RPMI8226 (cell line): ENCODE measurements at places on chromosomes 16 and 17.
A peak's percentile ranks its signal among the peaks of the same experiment; 100 is the strongest.

DNA sequence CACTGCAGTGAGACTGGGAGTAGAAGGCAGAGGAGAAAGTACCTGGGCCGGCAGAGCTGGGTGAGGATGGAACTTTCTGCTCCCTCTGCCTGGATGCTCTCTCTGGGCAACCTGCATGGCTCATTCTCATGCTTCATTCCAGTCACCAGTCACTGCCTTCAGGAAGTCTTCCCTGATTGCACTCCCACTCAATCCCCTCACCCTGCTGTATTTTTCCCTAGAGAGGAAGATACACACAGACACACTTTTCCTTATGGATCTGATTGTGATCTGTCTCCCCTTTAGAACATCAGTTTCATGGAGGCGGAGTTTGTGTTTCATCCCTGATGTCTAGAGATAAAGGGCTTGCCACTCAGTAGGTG is 44.9 kb downstream of the MEAK7 start:
- DNase-seq, result no peak

DNA sequence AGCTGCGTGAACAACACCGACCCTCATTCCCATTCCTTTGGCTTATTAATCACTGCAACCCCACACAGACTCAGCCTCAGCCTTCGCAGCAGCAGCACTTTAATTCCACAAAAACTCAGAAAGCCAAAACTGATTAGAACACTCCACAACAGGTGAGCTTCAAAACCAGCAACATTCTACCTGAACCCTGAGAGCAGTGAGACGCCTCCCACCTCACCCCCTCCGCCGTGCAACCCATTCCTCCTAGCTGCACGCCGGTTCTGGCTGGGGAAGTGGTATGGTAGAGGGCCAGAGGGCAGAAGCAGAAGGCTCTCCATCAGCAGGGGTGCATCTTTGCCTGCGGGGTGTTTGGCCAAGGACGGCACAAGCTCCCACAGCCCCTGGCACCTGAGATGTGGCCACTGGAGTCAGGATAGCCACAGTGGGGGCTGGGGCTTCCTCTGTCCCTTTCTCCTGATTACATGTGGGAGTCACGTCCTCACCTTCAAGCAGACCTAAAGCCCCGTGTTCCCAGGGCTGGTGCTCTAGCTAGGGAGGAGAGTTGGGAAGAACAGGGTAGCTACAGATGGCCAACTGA is 1.6 kb downstream of the BORCS6 start:
- peak; percentile 24 for DNase-seq

DNA sequence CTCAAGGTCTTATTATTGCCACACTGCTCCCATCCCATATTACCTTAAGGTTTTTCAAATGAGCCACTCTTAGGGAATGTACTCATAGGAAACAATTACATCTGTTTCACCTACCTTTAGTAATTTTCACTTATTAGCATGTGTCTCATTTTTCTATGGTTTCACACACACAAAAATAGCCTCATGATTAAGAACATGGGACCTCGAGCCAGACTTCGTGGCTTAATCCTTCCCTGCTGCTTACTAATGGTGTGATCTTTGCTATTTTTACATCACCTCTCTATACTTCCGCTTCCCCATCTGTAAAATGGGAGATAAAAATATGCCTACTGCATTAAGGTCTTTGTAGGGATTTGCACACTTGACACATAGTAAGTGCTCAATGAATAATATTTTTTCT is 38.5 kb downstream of the OTOA start:
- DNase-seq, result no peak

- peak; percentile 71 for DNase-seq
These were observed 2.6 kb downstream of the SHBG start for GRCh38 chr17:7632492-7632894.

DNA sequence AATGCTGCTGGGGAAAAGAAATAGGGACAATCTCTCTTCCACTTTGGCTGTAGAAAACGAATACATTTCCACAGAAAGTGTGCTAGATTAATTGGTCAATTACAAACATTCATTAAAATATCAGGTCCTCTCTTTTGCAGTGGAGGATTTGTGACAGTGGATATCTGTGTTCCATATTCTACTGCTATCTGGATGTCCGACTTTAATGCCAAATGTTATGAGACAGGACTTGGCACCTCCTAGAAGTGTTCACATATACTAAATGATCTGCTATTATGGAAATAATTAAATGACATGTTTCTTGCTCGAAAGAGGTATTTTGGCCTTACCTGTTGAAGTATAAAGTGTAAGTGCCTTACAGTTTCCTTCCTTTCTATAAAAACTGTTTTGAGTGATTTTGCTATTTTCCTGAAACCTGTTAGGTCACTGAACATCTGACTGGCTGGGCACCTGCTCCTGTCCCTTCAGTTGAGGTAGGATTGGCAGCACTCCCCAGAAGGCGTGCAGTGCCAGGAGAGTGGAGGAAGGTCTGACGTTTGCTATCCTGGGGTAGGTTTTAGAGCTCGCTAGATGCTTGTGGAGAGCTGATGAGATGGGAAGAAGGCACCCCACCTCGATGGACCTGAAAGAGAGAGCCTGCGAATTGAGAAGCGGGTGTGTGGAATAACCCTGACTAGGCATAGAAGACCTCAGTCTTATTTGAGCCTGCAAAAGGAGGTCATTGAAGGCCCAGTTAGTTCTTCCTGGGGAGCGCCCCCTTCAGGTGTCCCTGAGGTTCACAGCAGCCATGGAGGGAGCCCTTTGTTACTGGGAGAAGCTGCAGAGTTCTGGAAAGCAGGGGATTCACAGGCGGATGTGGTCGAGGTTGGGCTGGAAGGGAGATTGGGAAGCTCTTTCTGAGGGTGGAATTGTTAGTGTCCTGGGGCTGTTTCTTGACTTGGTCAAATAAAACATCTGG is 159.4 kb upstream of the ZNF267 start:
- peak; percentile 31 for DNase-seq

GRCh38 chr17:47204722-47205418 is 4.3 kb upstream of the MYL4 start:
- peak; percentile 85 for DNase-seq

DNA sequence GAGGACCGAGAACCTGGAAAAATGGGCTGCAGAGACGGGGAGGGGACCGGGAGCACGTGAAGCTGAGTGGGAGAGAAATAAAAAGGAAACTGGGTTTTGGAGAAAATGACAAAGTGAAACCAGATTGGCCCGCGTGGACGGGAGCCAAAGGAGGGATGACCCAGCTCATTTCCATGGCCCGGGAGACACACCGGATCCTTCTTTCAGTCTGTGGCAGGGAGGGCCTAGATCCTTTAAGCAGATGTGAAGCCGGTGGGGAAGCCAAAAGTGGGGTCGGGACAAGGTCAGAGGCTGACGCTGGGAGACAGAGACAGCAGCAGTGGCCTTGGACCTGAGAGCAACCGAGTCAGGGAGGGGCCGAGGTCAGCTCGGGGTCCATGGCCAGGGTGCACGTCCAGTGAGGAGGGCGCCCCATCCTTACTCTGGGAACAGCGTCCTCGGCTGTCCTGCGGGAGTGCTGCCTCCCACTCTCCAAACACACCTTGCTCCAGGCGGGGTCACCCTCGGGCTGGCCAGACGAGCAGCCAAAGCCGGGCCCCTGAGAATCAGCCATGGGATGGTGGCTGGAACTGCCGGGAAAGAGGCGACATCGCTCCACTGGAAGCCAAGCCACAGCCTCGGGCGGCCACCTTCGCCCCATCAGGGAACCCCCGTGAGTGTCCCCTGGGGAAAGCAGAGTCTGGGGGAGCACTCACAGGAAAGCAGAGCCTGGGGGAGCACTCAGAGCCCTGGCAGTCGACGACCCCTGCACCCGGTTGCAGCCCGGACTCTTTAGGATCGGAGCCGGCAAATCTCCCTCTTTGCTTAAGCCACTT is 17.3 kb downstream of the CA5A start:
- peak; percentile 54 for DNase-seq

DNA sequence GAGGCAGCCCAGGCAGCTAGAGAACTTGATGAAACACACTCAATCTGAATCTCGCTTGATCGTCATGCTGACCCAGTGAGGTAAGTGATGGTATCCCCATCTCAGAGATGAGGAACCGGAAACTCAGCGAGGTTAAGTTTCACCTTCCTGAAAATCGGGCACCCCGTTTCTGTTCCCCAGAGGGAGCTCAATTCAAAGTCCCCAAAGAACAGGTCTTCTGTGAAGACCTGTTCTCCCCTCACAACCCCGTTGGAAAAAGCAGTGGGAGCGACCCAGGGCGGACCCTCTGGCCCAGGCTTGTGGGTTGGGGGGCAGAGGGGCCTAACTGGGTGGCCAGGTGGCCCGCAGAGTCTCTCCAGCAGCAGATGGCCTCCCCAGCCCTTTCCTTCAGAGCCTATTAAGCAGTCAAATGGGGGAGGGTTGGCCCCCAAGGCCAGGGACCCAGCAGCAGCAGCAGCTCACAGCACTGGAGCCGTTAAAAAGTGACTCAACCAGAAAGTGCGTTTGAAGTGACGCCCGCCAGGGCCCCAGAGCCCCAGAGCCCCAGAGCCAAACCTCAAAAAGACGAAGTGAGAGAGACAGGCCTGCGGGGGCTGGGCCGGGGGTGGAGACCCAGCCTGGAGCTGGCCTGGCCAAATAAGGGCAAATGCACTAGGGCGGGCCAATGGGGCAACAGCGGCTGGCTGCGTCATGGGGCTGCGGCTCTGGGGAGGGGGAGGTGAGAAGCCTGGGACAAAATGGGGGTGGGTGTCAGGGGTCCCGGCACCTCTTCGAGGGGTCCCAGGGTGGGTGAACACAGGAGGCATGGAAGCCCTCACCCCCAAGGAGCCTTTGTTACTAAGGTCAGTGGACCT is 9.2 kb upstream of the TSPOAP1 start:
- DNase-seq, result peak; percentile 94

GRCh38 chr16:85112364-85112763 is at the start of gene CIBAR2:
Gene CIBAR2, minus strand, starts transcription at chr16:85112472. Its CDS starts 120 bp downstream, at chr16:85112352.
- peak; percentile 26 for DNase-seq

GRCh38 chr17:1727258-1727789 is 2.8 kb downstream of the WDR81 start:
- DNase-seq, result no peak

GRCh38 chr16:1182316-1182671 is 29.4 kb downstream of the CACNA1H start:
- no peak for DNase-seq

DNA sequence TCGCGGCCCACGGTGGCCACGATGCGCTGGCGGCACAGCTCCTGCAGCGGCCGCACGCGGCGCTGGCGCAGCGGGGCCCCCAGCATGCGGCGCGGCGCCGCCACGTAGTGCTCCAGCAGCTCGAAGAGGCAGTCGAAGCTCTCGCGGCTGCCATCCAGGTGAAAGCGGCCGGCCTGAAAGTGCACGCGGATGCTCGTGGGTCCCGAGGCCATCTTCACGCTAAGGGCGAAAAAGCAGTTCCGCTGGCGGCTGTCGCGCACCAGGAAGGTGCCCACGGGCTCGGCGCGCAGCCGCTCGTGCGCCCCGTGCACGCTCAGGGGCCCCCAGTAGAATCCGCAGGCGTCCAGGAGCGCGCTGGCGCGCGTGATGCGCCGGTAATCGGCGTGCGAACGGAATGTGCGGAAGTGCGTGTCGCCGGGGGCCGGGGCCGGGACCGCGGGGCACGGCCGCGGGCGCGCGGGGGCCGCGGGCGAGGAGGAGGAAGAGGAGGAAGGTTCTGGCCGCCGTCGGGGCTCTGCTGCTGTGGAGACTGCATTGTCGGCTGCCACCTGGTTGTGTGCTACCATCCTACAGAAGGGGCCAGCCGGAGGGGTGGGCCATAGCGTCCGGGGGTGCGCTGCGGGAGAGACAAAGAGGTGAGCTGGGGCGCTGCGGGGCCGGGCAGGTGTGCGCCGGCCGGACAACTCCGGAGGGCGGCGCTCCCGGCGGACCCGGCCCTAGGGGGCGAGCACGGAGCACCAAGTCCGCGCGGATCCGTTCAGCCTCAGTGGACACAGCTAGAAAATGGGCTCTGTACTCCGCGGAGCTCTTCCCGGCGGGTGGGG is 879 bp downstream of the SOCS1 start:
- DNase-seq, result peak; percentile 89
